ENCODE measurements at places on chromosomes 2 and 18. TPM values are rescaled to one million over a fixed set of nuclear protein-coding genes. Genes with fewer than 3 reads are reported as not detected.

Gene DGKD
- 20.6 TPM for total RNA-seq

Gene YES1
- 70.8 TPM for total RNA-seq

Gene SALL3
- total RNA-seq = not detected

Gene PAX3
- not detected for total RNA-seq
